Stimulated activated CD8-positive, alpha-beta memory T cell treated with anti-CD3 and anti-CD28 coated beads, Interleukin-4, amount 100 ng/mL, for 1 hour (primary cell): ENCODE measurements at places on chromosomes 12 and 14.
A peak's percentile ranks its signal among the peaks of the same experiment; 100 is the strongest.

- no peak for DNase-seq
Observed at GRCh38 chr12:90653040-90653439, 301.9 kb downstream of the CCER1 start.

GRCh38 chr14:90693413-90693812 is 122.8 kb downstream of the TTC7B start:
- no peak for DNase-seq

DNA sequence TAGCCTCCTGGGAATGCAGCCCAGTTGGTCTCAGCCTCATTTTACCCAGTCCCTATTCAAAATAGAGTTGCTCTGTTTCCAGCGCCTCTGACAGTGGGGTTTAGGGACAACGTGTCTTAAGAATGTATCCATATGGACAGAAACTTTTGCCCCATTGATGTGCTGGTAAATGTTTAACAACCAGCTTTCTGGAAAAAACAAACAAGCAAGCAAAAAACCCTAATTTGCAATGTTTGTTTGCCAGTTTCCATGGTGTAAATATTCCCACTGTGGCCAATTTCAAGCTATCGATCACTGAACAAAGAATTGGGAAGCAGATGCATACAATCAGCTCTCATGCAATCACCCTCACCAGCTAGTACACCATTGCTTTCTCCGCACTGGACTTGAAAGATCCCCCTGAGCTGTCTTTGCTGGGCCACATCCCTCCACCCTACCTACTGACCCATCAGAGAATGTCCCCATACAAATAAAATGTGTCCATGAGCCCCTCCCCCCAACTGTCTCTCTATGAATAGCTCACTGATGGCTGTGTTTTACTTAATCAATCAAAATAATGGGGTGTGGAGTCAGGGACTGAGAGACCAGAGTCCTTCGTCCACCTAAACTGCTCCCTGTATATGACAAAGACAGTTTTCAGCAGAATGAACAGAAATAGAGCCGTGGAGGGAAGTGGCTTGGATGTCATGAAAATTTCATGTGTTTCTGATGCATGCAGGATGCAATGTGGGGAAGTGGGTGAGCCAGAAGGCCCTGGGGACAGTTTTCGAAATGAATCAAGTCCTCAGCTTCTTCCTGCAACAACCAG is 40.8 kb downstream of the CCDC60 start:
- DNase-seq = no peak

- DNase-seq = no peak
Observed at GRCh38 chr14:104446611-104447010, 133.0 kb upstream of the C14orf180 start.

GRCh38 chr14:40445020-40445419 is 1012.8 kb upstream of the FBXO33 start:
- no peak for DNase-seq

GRCh38 chr12:77161944-77162343 is 96.6 kb upstream of the E2F7 start:
- DNase-seq = no peak

DNA sequence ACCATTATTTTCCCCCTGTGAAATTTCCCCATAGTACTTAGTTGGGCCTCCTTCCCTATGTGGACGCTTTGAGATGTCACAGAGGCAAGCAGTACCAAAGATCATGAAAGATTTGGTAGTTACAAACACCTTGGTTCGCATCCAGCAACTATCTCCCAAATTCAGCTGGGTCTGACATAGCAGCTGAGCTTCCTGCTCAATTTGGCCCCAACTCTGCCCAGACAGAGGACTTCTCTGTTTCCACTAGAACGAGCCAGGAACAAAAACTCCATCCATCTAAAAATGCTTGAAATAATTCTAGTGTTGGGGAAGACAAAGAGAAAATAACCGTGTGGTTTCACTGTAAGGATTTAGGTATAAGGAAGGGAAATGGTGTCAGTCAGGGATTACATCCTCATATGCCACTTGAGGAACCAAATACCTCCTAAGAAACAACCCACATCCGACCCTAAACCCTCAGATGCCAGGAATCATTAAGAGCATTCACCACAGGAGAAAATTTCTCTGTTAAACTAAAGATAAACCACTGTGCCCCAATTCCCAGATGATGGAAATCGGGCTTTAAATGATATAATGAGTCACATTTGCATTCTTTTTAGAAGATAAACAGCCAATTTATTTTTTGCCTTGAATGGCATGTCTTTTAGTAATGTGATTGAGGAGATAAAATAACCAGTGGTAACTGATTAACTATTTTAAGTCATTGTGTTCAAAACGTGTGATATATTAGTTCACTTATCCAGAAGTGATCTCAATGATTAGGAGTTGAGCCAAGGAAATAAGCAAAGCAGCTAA is 103.7 kb upstream of the IFNG-AS1 start:
- no peak for DNase-seq

GRCh38 chr12:56040963-56041551 is 661 bp upstream of the RPS26 start:
- no peak for DNase-seq

GRCh38 chr12:31603546-31604009 is 12.6 kb upstream of the DENND5B start:
- no peak for DNase-seq

- no peak for DNase-seq
Observed at GRCh38 chr12:38892087-38892786, 13.2 kb downstream of the CPNE8 start.

GRCh38 chr14:105091517-105092170 is 26.4 kb upstream of the GPR132 start:
- no peak for DNase-seq

GRCh38 chr12:128268379-128268995 is 1.5 kb downstream of the TMEM132C start:
- no peak for DNase-seq

DNA sequence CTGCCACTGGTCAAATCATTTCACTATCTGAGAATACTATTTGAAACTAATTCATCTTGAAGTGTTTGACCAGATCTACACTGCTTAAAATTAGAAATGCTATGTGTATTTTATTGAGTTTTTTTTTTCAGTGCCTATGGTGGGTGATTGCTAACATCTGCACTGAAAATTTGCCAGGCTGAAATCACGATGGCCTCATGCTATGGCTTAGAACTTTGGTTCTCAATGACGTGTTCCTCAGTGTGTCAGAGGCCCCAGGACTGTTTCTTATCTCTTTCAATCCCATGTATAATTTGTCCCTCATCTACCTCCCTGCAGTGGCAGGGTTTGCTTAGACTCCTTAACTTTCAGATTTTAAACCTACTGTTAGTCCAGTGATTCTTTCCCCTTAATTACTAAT is 36.2 kb upstream of the NKX2-8 start:
- no peak for DNase-seq

- no peak for DNase-seq
Observed at GRCh38 chr14:94748667-94749347, 21.1 kb downstream of the GSC start.

DNA sequence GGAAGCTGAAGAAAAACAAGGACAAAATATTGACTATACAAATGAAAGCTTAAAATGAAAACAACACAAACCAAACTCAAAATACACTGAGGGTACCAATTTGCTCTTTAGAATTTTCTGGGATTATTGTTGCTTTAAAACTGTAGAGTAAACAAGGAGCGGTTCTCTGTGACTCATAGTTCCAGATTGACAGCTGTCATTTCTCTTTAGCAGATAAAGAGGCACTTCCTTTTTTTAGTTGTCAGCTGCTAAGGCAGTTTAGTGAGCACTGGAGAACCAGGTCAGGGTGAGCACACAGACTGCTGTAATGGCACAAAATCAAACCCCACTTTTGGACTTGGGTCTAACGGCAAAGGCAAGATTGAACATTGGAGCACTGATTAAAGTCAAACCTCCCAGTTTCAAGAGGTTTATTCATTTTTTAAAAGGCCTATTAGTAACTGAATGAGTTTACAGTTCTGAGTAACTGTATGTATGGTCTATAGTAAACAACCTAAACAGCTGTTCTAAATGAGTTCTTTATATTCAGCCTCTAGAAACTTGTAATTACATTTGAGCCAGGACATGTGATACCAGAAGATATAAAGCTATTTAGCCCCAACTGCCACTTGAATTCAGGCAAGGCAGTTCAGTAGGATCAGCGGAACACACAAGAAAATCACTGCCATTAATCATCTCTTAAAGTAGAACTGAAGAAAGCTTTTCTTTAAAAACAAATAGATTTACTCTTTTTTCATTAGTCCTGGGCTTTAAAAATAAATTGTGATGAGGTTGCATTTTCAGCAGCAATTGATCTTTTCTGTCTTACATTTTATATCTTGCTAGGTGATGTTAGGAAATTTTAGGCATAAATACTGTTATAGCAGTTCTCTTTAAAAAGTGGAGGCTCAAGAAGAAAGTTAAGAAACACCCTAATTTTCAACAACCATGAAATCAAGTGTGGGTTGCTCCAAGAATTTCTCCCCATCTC is 71.7 kb upstream of the PRICKLE1 start:
- no peak for DNase-seq

- no peak for DNase-seq
Observed at GRCh38 chr12:28578833-28579252, 388.6 kb downstream of the CCDC91 start.

DNA sequence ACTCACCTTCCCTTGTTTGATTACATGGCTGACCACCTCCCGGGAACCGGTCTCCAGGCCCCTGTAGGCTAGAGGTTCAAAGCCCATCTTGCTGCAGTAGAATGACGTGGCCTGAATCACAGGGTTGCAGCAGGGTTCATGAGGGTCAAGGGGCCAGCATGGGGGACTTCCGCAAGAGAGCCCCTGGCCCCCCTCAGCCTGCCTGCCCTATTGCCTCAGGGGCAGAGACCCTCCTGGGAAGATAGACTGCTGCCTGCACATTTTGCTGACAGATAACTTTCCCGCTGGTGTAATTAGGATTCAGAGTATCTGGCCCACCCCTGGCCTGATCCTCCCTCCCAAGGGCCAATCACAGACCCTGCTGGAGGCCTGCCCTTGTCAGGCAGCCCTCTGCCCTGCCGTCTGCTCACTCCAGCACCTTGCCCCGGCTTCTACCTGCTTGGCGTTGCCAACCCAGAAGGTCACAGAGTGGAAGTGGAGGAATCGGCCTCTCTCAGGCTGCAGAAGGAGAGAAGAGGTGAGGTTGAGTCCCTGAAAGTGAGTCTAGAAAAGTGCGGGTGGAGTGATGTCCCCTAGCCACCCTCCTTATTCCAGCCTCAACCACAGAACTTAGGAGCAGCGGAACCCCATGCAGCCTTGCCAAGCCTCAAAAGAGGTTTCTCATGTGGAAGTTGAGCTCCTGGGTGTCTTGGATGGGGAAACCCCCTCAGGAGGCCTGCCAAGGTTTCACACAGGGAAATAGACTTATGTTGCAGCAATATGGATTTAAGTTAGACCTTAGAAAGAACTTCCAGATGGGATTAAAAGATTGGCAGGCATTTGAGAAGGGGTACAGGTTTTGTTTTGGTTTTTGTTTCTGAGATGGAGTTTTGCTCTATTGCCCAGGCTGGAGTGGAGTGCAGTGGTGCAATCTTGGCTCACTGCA is 1.1 kb downstream of the HPD start:
- DNase-seq = no peak

DNA sequence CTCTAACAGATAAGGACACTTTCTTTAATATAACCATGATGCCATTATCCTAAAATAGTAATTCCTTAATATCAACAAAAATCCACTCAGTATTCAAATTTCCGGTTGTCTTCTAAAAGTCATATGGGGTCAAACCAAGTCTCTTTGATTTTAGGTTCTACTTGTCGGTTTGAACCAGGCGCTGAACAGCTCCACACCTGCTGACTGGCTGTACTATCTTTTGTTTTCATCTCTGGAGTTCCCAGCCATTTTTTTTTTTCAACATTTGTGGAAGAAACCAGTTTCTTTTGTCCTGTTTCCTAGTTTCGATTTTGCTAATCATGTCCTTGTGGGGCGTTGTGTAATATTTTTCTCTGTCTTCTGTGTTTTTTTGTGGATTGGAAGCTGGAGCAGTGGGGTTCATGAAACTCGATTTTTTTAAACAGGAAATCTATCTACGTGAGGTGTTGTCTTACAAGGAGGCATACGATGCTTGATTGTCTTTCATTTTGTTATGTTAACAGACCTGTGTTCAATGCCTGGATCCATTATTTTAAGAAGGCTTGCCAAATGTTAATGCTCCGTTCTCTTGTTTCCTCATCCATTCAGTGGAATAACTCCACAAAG is 50.2 kb downstream of the FZD10 start:
- DNase-seq = no peak

GRCh38 chr14:85533023-85533860 is 3.3 kb downstream of the FLRT2 start:
- DNase-seq = no peak

- no peak for DNase-seq
Observed at GRCh38 chr14:67733616-67734015, 31.9 kb downstream of the RDH12 start.

- DNase-seq = no peak
Observed at GRCh38 chr12:46460682-46461210, 88.2 kb upstream of the SLC38A2 start.

- no peak for DNase-seq
Observed at GRCh38 chr12:121132601-121133481, at the start of gene P2RX7. Gene P2RX7, plus strand, starts transcription at chr12:121132876. Its CDS starts 95 bp downstream, at chr12:121132971.

DNA sequence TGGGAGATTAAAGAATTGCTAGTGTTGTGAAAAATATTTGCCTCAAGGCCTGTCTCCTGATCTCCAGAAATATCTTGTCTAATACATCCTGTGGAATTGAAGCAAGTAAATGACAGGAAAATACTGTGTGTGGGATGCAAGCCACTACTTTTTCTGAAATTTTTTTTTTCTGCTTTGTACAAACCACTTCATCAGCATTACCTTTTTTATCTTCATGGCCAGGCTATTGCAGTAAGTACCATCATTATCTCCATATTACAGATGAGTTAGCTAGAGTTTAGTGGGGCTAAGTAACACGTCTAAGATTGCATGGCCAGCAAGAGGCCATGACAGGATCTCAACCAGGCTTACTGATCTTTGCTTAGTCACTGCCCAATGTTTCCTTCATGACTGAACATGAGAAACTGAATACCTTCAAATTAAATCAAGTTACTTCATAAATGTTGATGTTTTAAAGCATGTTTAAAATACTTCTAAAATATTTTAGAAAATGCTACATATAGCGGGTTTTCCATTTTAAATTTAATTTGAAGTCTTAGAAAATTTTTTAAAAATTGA is 273.7 kb downstream of the SLC6A15 start:
- no peak for DNase-seq

DNA sequence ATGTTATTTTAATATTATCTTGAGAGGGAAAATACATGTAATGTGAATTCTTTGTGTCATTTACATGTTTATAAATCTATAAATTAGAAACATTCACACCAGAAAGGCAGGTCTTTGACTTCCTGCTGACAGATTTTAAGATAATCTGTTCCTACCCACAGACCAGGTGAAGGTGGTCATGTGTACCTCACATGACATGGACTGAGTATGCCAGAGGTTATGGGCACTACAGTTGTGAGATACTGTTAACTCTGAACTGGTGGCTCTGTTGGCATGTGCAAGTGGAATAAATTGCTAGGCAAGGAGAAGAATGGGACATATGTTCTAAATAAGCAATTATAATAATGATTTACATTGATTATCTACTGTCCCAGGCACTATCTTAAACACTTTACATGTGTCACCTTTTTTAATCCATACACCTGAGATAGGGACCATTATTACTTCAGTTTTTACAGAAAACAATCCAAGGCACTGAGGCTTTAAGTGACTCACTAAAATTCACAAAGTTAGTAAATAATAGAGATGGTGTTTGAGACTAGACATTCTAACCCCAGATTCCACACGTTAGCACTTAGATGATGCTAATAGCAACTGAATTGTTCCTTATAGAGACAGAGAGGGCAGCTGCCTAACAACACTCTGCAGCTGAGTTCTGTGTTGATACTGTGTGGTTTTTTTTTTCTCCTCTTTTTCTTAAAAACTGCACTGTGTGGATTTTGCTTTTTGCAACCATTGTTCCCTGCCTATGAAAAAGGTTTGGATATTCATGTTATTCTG is 23.8 kb downstream of the SLC16A7 start:
- no peak for DNase-seq

GRCh38 chr12:111598637-111599452 is at the start of gene ATXN2:
Gene ATXN2, minus strand, starts transcription at chr12:111599315. Its CDS starts 281 bp downstream, at chr12:111599034.
- DNase-seq = peak; percentile 42
